ENCODE measurements at places on chromosomes 4 and X. TPM values are rescaled to one million over a fixed set of nuclear protein-coding genes. Genes with fewer than 3 reads are reported as not detected.

Gene EREG
- not detected for polyA plus RNA-seq

Gene PROM1
- polyA plus RNA-seq: 1.3 TPM

Gene NOX1
- 6.7 TPM for polyA plus RNA-seq

Gene STATH
- polyA plus RNA-seq: not detected

Gene CXXC4
- 19.3 TPM for polyA plus RNA-seq

Data from cardiac muscle cell (in vitro differentiated cells and primary cell).